Dermis blood vessel endothelial cell (primary cell): ENCODE measurements at places on chromosomes 11 and 22. TPM values are rescaled to one million over a fixed set of nuclear protein-coding genes. Genes with fewer than 3 reads are reported as not detected.

MAPK11 gene
- 21.4 and 41.7 TPM in 2 replicates for total RNA-seq

CHRM1 gene
- not detected in 2 replicates for total RNA-seq

PHLDA2 gene
- 0.51 and 1.5 TPM in 2 replicates for total RNA-seq

GRCh38 chr11:4916581-4916980 is 2.6 kb downstream of the OR51G2 start:
- DNase-seq, result no peak

GRCh38 chr22:35629406-35630216 is 12.5 kb upstream of the MB start:
- DNase-seq, result peak; percentile 74

DNA sequence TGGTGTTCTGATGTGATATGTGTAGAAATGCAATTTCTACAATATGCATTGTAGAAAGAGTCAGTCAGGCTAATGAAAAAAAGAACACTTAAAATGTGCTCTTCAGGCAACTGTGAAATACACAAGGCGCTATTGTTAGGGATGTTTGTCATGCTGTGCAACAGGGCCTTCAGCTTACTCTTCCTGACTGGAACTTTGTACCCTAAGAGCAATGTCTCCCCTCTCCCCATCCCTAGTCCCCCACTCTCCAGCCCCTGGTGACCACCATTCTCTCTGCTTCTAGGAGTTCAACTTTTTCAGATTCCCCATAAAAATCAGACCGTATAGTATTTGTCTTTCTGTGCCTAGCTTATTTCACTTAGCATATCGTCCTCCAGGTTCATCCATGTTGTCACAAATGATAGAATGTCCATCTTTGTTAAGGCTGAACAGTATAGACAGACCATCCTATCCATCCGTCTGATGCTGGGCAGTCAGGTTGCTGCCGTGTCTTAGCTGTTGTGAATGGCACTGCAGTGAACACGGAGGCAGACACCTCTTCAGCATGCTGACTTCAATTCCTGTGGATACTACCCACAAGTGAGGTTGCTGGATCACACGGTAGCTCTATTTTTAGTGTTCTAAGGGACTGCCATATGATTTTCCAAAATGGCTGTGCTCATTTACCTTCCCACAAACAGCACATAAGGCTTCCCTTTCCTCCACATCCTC is 10.7 kb downstream of the NDUFV1 start:
- no peak for DNase-seq
